OCI-LY7 (cell line): ENCODE measurements at places on chromosomes 3 and 15. TPM values are rescaled to one million over a fixed set of nuclear protein-coding genes. Genes with fewer than 3 reads are reported as not detected.

CCR9 gene
- 0.32 TPM in 1 of 2 replicates, not detected in the other for total RNA-seq

MYRIP gene
- total RNA-seq, result not detected in 2 replicates

LYSMD4 gene
- total RNA-seq, result 7.7 and 9.4 TPM in 2 replicates

NR1I2 gene
- not detected in 2 replicates for total RNA-seq

GRCh38 chr3:111858642-111859041 lies 423 bp upstream of the PHLDB2 start:
- no peak for DNase-seq

GRCh38 chr15:33150431-33150941 lies 44.0 kb downstream of the FMN1 start:
- no peak for DNase-seq

DNA sequence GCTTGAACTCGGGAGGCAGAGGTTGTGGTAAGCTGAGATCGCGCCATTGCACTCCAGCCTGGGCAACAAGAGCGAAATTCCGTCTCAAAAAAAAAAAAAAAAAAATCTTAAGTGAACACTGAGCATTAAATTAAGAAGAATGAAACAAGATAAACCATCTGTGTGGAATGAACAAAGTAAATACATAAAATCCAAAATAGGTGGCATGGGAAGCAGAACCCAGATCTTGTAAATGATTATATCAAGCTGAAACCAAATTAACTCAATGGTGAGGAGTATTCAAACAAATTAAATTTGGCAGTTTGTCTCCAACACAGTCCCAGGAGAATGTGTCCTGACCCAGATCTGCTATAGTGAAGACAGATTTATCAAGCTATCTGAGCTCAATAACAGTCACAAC lies 32.1 kb downstream of the STAG1 start:
- DNase-seq, result no peak

DNA sequence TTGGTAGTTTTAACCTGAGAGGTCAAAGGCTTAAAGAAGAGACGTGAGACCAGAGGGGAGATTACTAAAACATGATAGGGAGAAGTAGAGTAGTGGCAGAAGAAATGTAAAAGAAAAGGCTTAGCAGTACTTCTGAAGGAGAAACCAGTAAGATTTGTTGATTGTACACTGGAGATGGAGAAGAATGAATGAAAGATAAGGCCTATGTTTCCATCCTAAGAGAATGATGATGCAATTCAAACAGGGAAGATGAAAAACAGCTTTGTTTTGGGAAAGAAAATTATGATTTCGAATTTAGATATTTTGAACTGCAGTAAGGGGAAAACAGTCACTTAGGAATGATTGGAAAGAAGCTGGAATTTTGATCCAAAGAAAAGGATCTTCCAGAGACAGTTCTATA lies 97.4 kb upstream of the PLXND1 start:
- DNase-seq, result no peak

DNA sequence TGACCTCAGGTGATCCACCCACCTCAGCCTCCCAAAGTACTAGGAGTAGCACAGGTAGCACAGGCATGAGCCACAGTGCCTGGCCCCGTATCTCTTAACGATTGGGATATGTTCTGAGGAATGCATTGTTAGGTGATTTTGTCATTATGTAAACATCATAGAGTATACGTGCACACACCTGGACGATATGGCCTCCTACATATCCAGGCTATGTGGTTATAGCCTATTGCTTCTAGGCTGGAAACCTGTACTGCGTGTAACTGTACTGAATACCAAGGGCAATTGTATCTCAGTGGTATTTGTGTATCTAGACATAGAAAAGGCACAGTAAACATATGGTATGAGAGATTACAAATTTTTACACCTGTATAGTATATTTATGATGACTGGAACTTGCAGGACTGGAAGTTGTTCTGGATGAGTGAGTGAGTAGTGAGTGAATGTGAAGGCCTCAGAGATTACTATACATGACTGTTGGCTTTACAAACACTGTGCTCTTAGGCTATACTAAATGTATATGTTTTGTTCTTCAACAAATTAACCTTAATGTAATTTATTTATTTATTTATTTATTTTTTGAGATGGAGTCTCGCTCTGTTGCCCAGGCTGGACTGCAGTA lies 120.7 kb downstream of the MBNL1 start:
- DNase-seq, result no peak

DNA sequence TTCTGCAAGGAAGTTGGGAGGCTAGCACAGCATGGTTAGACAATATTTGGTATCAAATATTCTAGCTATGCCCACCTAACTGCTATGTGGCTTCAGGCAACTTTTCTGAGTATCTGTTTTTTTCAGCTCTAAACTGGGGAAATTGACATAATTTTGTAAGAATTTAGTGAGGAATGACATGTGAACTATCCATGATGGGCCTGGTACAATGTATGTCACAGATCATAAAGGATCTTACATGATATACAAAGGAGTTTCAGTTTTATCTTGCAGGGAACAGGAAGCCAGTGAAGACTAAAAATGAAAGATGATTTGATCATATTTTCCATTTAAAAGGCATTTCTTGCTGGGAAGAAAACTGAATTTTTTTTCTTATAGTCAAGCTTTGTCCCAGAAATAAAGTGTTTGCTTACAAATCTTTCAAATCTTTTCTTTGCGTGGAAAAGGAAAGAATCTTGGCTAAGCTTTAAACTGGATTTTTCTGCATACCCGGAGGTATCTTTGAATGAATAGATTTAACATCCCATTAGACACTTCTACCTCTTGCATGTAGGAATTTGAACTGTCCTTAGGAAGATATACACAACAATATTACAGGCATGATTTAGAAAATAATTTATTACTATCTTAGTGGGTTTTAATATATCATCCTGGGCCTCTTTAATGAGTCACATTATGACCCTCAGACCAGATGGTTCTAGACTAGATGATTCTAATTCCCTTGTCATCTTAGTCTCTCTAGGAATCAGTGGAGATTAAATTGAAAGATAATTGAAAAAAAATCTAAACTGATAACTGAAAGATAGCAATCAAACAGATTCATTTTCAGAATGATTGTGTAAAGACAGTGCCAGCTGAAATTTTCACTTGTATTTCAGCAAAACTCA lies 436.0 kb upstream of the THBS1 start:
- no peak for DNase-seq

GRCh38 chr3:94429517-94429916 lies 366.7 kb downstream of the NSUN3 start:
- DNase-seq, result no peak

GRCh38 chr15:101469520-101470288 lies 19.8 kb downstream of the PCSK6 start:
- no peak for DNase-seq
